ENCODE measurements at places on chromosomes 4 and X.

DNA sequence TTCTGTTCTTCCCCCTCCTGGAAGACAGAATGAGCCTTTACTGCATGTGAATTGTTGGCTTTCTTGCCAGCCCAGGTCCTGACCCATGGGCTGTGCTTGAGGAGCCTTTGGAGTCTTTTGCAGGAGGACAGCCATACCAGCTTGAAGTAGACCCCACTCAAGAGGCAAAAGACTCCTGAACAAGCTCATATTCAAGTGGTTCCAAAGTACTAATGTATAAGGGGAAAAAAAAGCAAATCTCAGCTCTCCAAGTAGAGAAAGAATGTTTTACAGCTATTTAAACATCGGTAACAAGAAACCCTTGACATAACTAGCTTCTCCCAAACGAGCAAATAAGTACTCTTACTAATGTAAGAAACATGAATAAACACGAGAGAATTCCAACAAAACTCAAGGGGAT lies 174.9 kb upstream of the MXRA5 start:
- DNase-seq: no peak

GRCh38 chrX:7109838-7110793 lies 37.4 kb upstream of the STS start:
- no peak for DNase-seq

- no peak for DNase-seq
Measured at GRCh38 chr4:187849556-187850225, 145.9 kb upstream of the ZFP42 start.

GRCh38 chrX:113980953-113981352 lies 602.9 kb upstream of the HTR2C start:
- no peak for DNase-seq
